ENCODE measurements at places on chromosomes 2 and 18.

- DNase-seq: no peak
Observed at GRCh38 chr2:129091620-129092019, 773.0 kb upstream of the HS6ST1 start.

DNA sequence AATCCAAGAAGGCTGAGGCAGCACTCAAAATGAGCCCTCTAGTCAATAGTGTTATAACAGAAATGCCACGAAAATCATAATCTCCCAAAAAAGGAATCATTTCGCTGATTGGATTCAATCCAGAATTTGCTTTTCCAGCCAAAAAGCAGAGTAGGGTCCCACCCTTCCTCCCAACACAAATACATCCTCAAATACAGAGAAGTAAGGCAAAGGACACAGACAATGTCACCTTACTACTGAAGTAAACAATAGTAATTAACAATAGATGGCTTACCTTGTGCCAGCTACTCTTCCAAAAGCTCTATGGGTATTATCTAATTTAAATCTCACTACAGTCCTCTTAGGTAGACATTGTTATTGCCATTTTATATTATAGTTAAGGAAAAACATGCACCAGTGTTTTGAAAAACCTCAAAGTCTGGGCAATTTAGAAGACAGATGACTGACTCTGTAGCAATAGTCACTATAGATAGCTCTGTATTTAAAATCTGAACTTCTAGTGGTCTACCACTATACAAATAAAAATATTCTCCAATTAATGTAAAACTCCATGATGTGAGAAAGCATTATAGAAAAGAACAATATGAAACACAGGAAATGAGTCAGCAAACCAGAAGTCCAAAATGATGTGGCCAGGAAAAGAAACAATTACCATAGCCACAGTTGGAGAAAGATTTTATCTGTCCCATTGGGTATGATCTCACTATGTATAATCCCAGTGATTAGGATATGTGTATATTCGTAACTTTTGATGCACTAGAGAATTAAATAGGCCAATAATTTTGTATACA, 305.0 kb upstream of the ERBB4 start:
- DNase-seq: no peak

DNA sequence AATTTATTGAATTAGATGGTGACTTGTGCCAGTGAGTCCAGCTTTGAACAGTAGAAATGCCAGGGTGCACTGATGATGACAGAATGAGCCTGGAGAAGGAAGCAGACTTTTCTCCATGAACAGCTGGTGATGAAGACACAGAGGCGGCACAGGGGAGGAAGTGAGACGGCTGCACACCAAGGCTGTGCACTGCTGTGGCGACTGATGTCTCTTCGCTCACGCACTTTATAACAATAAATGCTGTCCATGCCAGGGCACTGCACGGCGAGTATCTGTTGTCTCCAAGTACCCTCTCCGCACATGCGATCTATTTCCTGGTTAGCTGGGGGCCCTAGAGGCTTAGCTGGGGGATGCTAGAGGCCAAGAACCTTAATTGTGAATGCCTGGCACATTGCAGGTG, 175.2 kb downstream of the TMEM200C start:
- no peak for DNase-seq

DNA sequence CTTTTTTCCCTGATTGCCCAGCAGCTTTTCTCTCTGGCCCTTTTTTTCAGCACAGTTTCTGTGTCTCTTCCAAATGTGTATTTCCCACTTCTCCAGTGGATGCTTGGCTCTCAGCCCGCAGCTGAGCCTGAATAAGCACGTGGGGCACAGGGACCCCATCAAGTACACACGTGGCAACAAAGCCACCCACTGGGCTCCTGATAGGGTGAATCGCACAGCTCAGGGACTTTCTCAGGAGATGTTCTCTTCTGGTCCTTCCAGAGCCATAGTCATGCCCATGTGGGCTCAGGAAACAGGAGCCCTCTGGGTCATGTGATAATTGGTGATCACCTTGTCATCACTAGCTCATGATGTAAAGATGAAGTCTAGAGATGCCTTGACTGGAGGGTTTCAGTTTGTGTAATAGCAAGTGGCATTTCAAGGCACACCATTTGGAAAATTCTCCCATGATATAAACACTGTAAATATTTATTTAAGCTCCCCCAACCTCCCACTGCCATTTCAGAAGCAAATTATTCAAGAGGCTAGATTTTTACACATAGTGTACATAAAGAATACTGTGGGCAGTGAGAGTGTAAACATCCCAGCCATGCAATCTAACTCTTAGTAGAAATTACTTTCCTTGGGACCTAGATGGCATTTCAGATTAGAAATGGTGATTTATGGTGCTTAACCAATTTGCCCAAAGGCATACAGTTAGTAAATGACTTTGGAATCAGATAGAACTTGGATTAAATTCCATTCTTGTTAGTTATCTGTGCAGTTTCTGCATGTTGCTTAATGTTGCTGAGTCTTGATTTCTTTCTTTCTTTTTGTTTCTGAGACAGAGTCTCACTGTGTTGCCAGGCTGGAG, 597.5 kb downstream of the SLC4A3 start:
- no peak for DNase-seq

DNA sequence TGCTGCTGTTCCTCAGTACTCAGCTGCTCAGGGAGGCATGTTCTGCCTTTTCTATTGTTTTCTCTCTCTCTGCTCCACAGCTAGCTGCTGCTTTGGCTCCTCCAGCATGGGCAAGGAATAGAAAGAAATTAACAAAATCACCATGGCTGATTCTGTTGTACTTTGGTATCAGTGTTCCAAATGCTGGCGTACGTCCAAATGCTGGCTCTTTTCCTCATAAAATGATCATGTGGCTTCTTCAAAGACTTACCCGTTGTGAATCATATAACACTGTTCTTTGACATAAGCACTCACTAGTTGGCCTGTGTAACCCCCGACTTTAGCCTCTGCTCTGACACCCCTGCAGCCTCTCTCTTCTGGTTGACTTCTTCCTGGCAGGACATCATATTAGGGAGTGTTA, 547.6 kb downstream of the CPS1 start:
- no peak for DNase-seq

- DNase-seq: no peak
Observed at GRCh38 chr18:70028084-70028483, 80.4 kb upstream of the CD226 start.

DNA sequence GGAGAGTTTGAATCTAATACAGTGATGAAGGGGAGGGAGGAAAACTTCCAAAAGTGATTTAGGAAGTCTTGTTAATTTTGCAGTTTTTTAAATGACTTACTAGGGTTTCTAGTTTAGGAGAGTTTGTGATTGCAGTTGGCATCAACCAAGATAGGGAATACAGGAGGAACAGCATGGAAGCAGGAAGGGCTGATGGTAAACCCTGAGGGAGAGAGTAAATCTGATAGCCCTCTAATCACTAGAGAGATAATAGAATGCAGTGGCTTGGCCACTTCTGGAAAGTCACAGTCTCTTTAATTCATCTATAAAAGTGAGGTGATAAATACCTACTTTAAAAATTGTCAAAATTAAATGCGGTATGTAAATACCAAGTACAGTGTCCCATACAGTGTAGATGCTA, 5.6 kb downstream of the YPEL5 start:
- no peak for DNase-seq

GRCh38 chr2:132969371-132969985, 299.5 kb upstream of the LYPD1 start:
- no peak for DNase-seq

DNA sequence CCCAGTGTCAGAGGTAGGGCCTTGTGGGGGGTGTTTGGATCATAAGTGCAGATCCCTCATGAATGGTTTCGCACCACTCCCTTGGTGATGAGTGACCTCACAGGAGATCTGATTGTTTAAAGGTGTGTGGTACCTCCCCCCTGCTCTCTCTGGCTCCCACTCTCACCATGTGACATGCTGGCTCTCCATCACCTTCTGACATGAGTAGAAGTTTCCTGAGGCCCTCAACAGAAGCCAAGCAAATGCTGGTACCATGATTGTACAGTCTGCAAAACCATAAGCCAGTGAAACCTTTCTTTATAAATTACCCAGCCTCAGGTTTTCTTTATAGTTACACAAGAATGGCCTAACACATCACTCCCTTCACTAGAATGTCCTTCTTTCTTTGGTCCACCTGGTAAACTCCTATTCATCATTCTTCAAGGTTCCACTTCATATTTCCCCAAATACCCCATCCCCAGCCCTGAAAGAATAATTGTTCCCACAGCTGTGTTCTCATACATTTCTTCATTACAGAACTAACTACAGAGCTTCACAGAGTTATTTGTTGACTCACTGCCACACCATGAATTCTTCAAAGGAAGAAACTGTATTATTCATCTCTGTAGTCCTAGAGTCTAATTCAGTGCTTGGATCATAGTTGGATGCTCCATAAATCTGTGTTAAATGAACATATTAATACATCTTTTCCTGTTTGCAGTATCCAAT, 81.2 kb upstream of the STK17B start:
- DNase-seq: no peak

- no peak for DNase-seq
Observed at GRCh38 chr2:39632876-39633275, 32.8 kb upstream of the TMEM178A start.
